Hematopoietic multipotent progenitor cell (in vitro differentiated cells): ENCODE measurements at places on chromosomes 7 and 10. TPM values are rescaled to one million over a fixed set of nuclear protein-coding genes. Genes with fewer than 3 reads are reported as not detected.

Gene NPTX2
- total RNA-seq: 18.0 TPM

Gene HTR5A
- under 0.01 TPM for total RNA-seq

Gene SRRM3
- total RNA-seq: under 0.01 TPM

Gene SEMA3D
- under 0.01 TPM for total RNA-seq

Gene GNG11
- total RNA-seq: 1.9 TPM

Gene SUGCT
- total RNA-seq: 0.81 TPM

Gene MBL2
- not detected for total RNA-seq

Gene CTAGE4
- not detected for total RNA-seq

Gene RET
- total RNA-seq: 3.0 TPM

Gene PTF1A
- total RNA-seq: not detected

Gene IFIT3
- 11.6 TPM for total RNA-seq

Gene VOPP1
- total RNA-seq: 29.4 TPM

Gene TDRD1
- 0.27 TPM for total RNA-seq

Gene TFEC
- total RNA-seq: 26.4 TPM

Gene LDB3
- not detected for total RNA-seq
